ENCODE measurements at places on chromosomes 12 and 14.

DNA sequence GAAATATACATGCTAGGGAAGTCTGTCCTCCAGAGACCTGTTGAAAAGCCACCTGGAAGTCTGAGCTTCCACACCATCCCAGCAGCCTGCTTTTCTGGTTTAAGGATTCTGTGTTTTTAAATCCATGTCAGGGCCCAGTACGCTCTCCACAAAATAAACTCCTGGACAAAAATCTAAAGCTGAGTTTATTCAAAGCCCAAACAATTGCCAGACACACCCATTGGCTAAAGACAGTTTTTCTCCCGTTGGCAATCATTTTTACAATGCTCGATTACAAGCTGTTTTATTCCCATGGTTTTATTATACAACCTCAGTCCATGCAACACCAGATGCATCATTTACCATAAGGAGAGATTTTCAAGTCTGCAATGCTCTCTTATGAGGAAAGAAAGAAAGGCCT is 94.5 kb downstream of the MYRFL start:
- DNase-seq = no peak

- peak; percentile 88 for DNase-seq
These were observed at the start of gene MMP14 for GRCh38 chr14:22836301-22837113. MMP14 (plus strand) TSS chr14:22836585; CDS start chr14:22836818, 233 bp downstream.

DNA sequence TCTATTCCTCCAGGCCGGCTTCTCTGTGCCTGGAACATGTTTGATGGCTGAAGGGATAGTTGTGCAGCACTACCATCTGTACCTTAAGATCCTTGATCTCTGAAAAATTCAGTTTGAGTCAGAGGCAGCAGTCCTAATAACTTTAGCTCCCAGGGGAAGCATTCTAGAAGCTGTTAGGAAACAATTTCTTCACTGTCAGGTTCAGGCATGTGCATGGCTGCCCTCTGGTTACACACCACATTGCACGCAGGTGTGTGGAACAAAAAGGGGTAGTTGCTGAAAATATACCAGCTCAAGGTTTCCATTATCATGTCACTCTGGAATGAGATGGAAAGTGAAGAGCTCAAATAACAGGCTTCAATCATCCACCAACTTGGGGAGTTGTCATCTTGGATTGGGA is 80.1 kb downstream of the CHST11 start:
- DNase-seq = no peak

- DNase-seq = no peak
These were observed 9.0 kb upstream of the ANO2 start for GRCh38 chr12:5953835-5954586.

DNA sequence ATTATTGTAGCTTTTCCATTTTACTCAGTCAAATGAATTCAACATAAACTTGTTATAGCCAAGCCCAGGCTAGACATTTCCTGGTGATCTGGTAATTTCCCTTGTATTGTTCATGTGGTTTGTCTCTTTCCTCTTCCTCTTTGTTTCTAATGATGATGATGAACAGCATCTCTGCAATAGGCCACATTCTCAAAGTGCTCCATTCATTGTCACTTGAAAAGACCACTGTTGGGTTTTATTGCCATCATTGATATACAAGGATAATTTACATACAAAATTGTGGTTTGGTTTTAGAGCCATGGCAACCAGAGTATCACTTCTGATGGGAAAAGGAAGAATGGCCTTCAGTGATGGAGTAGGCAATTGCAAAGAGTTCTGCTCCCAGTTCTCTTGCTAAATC is 379.3 kb downstream of the RGS6 start:
- no peak for DNase-seq

DNA sequence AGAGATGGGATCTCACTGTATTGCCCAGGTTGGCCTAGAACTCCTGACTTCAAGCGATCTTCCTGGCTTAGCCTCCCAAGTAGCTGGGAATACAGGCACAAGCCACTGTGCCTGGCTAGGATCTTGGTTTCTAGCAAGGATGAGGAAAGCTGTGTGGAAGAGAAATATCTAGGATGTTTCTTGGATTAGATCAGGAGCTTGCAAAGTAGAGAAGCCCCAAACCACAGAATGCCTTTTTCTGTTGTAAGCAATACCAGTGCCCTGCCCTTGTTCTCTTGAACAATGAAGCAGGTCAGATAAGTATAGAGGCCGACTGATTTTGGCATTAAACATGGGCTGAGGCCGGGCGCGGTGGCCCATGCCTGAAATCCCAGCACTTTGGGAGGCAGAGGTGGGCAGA is 44.3 kb upstream of the STRN3 start:
- DNase-seq = no peak

GRCh38 chr12:104578453-104578852 is 121.7 kb downstream of the CHST11 start:
- DNase-seq = no peak

DNA sequence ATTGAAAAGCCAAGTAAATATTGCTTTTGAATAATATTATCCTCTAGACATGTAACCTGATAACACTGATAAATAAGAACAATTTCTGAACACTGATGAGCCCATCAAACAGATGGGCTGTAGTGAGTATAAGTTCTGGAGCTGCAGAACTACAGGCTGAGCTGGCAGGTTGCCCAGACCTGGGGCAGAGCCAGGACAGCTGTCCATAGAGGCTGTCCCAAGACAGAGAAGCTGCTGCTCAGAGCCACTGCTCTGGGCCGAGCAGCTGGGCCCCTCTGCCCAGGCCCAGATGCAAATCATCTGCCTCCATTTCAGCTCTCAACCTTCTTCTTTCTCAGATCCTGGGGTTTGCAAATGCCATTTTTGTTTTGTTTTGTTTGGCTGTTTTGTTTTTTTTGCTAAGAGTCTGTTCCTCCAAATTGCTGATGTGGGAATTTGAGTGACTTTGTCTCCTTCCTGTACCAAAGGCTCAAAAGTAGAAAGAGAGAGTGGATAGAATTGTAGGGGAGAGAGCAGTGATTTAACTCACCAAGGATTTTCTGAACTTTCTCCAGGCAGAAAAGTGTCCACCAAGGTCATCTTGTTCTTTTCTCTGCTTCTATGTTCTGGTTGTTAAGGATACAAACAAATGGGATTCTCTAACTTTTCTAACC is 4.0 kb upstream of the TESPA1 start:
- no peak for DNase-seq

DNA sequence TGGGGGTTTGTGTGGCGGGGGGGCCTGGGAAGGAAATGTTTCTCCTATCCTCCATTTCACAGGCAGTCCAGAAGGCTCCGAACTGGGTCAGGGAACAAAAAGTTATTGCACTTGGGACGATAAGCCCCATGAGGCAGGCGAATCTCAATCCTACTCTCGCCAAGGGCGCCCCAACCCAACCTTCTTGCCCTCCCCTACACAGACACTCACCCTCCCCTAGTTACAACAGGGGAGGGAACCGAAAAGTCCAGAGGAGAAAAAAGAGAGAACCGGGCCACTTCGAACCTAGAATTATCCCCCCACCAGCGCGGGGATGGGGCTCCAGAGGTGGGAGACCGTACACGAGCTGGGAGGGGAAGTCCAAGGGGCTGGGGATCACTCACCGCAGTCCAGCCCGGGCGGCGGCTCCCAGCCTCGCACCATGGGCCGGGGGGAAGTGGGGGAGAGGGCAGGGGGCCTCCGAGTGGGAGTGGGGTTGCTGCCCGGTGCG is 357 bp downstream of the HOMEZ start:
- no peak for DNase-seq

DNA sequence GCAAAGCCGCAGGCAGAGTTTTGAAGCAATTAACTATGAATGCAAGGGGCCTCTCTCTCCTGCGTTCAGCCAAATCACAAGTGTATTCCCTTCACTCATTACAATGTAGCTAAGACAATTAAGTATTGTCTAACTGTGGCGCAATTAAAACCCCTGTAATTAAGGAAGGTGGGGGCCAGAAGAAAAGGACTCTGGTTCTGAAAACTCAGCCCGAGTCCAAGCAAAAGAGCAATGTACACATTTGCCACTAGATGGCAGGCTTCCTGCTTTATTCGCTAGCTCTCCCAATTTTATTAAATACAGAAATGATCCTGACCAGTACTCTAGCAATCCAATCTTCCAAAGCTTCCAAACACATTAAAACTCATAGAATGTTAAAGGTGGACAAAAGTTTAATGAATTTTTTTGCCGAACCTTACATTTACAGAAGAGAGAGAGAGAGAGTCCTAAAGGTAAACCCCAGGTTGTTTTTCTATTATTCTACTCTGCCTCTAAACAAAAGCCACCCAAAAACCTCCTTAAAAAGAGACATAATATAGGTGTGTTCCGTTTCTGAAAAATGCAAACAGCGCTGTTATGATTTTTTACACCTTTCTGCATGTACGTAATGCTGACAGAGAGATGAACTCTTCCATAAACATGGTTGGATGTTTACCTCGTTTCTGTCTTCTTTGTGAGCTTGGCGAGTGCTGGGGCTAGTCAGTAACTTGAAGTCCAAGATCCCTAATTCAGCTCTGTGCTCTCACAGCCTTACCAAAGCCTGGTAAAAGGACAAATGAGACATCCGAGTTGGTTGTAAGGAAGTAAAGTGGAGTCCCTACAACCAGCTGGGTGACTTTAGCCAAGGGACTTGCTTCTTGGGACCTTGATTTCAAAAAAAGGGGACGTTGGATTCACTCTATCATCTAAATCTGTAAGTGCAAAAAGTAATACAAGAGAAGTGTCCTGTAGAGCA is 50.9 kb upstream of the VASH1 start:
- DNase-seq = no peak

DNA sequence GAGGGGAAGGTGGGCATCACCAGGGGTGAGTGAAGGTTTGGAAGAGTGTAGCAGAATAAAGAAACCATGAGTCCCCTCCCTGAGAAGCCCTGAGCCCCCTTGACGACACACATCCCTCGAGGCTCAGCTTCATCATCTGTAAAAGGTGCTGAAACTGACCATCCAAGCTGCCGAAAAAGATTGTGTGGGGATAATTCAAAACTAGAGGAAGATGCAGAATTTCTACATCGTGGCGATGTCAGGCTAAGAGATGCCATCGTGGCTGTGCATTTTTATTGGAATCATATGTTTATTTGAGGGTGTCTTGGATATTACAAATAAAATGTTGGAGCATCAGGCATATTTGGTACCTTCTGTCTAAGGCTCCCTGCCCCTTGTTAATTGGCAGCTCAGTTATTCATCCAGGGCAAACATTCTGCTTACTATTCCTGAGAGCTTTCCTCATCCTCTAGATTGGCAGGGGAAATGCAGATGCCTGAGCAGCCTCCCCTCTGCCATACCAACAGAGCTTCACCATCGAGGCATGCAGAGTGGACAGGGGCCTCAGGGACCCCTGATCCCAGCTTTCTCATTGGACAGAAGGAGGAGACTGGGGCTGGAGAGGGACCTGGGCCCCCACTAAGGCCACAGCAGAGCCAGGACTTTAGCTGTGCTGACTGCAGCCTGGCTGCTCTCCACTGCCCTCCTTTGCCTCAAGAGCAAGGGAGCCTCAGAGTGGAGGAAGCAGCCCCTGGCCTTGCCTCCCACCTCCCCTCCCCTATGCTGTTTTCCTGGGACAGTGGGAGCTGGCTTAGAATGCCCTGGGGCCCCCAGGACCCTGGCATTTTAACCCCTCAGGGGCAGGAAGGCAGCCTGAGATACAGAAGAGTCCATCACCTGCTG is 7.0 kb downstream of the SERPINA1 start:
- DNase-seq = no peak

DNA sequence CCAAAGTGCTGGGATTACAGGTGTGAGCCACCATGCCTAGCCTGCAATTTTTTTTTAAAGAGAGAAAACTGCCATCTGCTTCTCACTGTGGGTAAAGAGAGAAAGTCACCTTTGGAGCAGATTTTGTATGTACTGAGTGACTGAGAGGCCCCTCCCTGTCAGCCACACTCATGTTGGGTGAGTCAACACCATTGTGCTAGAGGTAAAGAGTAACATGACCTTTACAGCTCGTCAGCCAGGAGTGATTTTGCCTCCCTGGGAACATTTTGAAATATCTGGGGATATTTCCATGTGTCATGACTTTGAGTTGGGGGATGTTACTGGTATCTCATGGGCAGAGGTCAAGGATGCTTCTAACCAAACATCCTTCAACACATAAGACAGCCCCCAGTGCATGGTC is 115.2 kb downstream of the KSR2 start:
- no peak for DNase-seq

- no peak for DNase-seq
These were observed 52.5 kb downstream of the PLEKHG3 start for GRCh38 chr14:64756712-64757111.

GRCh38 chr14:87160989-87161388 is 832.0 kb downstream of the GALC start:
- DNase-seq = no peak

Data from left renal cortex interstitium (tissue), 4 donors.